ENCODE measurements at places on chromosomes 2 and 18. TPM values are rescaled to one million over a fixed set of nuclear protein-coding genes. Genes with fewer than 3 reads are reported as not detected.

PLEK gene
- total RNA-seq, result 5.3 TPM

IHH gene
- 0.75 TPM for total RNA-seq

DNA sequence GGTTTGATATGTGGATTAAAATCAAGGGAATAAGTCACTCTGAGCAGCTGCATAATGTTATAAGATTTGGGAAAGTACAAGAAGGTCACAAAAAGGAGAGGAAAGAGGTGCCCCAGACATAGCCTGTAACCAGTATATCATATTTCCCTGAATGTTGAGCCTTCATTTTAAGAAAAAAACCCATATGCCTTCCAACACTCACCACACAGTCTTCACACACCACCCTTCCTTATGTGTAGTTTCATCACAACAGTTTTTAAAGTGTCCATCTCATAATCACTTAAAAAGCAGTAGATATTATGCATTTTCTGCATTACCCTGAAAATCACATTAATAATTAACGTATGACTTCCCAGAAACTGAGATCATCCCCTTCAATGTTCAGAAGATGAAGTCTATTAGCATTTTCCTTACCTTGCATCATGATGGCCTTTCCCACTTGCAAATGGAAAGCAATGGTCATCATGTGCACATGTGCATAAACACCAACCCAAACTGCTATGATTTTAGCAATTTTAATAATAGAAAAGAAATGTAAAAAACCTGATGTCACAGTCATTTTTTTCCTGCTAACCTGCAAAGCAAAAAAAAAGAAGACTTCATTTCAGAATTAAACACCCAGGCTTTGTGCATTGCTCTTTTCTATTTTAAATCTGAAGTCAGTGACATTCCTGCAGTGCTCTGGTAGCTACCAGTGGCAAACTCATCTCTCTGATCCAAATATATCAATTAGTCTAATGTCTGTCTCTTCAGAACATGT is 465.0 kb downstream of the SUCLG1 start:
- no peaks in the 10 kb centered on the region for H3K4me1 ChIP-seq
- H3K36me3 ChIP-seq, result no peaks in the 10 kb centered on the region
- no peak overlapping the region for H3K27ac ChIP-seq
- no peak overlapping the region for H3K4me3 ChIP-seq
- H3K27me3 ChIP-seq, result no peaks in the 10 kb centered on the region

DNA sequence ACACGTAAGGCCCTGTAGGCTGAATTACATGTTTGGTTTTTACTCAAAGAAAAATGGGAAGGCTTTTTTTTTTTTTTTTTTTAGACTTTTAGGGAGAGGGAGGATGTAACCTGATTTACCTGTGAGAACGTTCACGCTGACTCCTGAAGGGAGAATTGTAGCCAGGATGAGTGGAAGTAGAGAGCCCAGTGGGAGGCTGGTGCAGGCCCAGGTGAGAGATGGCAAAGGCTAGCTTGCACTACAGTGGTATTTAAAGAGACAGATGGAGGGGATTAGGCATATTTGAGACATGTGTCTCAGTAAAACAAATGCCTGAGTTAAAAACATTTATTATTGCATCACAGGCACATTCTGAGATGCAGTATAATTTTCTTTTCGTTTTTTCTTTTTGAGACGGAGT is 107.9 kb downstream of the CCDC85A start:
- no peak for DNase-seq
- no peaks in the 10 kb centered on the region for H3K27me3 ChIP-seq
- no peaks in the 10 kb centered on the region for H3K4me1 ChIP-seq
- H3K4me3 ChIP-seq, result no peak overlapping the region
- H3K27ac ChIP-seq, result no peak overlapping the region
- H3K36me3 ChIP-seq, result no peaks in the 10 kb centered on the region

DNA sequence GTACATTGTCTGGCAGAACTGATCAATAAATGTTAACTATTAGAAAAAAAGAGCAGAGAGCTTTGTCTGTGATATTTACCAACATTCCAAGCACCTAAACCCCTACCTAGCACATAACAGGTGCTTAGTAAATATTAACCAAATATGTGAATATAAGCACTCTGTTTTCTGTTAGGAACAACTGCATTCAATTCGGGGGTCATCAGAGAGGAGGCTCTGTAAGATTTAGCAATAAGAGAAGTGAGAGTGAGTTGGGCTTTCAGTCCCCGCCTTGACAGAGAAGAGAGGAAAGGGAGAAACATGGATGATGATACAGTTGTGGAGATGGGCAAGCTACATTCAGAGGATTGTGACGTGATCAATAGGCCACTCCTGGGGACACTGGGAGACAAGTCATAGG is 47.7 kb downstream of the MYOM1 start:
- DNase-seq, result no peak
- H3K4me3 ChIP-seq, result no peak overlapping the region
- no peak overlapping the region for H3K27ac ChIP-seq
- H3K36me3 ChIP-seq, result no peaks in the 10 kb centered on the region
- peaks cover 22% of the 10 kb centered on the region for H3K4me1 ChIP-seq

DNA sequence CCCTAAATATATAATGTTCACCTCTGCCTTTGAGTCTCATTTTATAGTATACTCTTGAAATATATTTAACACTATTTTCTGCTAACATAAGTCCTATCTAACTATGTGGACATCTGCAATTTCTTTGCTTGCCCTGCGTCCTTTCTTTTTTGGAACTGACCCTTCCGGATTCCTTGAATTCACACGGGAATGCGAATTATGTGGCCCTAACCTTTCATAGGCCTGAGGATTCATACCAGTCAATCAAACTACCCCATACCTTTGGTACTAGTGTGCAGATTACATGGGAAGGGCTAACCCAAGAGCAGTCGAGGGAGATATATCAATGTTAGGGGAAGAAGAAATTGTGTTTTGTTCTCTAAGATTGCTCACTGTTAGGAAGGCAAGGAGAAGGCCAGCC is 56.4 kb downstream of the NRXN1 start:
- H3K36me3 ChIP-seq, result no peaks in the 10 kb centered on the region
- H3K27ac ChIP-seq, result no peak overlapping the region
- DNase-seq, result no peak
- H3K4me3 ChIP-seq, result no peak overlapping the region

DNA sequence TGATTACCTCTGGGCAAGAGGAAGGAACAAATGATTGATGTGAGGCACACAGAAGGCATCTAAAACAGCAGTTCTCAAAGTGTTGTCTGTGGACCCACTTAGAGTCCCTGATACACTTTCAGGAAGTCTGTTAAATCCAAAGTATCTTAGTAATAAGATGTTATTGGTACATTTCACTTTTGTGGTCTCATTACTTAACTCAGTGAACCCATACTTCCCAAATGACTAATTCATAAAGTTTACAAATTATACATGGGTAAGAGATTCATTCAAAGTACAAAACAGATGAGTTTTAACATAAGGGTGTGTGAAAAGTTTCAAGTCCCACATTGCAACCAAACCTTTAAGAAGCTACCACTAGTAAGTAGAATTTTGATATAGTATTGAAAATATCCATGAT is 440.5 kb downstream of the NUP35 start:
- no peaks in the 10 kb centered on the region for H3K27me3 ChIP-seq
- H3K27ac ChIP-seq, result no peak overlapping the region
- H3K4me1 ChIP-seq, result no peaks in the 10 kb centered on the region
- no peak overlapping the region for H3K4me3 ChIP-seq
- no peaks in the 10 kb centered on the region for H3K36me3 ChIP-seq

GRCh38 chr18:69968039-69968438 is 20.4 kb upstream of the CD226 start:
- H3K4me1 ChIP-seq, result no peaks in the 10 kb centered on the region
- no peak overlapping the region for H3K4me3 ChIP-seq
- no peaks in the 10 kb centered on the region for H3K27me3 ChIP-seq
- H3K36me3 ChIP-seq, result no peaks in the 10 kb centered on the region
- DNase-seq, result no peak
- no peak overlapping the region for H3K27ac ChIP-seq

RASGRP3 gene
- total RNA-seq, result 8.7 TPM

- H3K27ac ChIP-seq, result no peak overlapping the region
- no peaks in the 10 kb centered on the region for H3K36me3 ChIP-seq
- no peaks in the 10 kb centered on the region for H3K27me3 ChIP-seq
- H3K4me3 ChIP-seq, result no peak overlapping the region
Observed at GRCh38 chr2:42848265-42848664, 55.9 kb upstream of the HAAO start.

- no peaks in the 10 kb centered on the region for H3K27me3 ChIP-seq
- H3K36me3 ChIP-seq, result no peaks in the 10 kb centered on the region
- no peak overlapping the region for H3K4me3 ChIP-seq
- no peak overlapping the region for H3K27ac ChIP-seq
Observed at GRCh38 chr2:128607911-128608506, 289.3 kb upstream of the HS6ST1 start.

TNS1 gene
- total RNA-seq, result 128 TPM

CDH19 gene
- 0.65 TPM for total RNA-seq

GRCh38 chr2:77087987-77088414 is 434.2 kb downstream of the LRRTM4 start:
- H3K27me3 ChIP-seq, result no peaks in the 10 kb centered on the region
- H3K36me3 ChIP-seq, result no peaks in the 10 kb centered on the region
- no peaks in the 10 kb centered on the region for H3K4me1 ChIP-seq
- no peak overlapping the region for H3K27ac ChIP-seq
- DNase-seq, result no peak

GRHL1 gene
- total RNA-seq, result 13.7 TPM

LYG2 gene
- not detected for total RNA-seq

DNA sequence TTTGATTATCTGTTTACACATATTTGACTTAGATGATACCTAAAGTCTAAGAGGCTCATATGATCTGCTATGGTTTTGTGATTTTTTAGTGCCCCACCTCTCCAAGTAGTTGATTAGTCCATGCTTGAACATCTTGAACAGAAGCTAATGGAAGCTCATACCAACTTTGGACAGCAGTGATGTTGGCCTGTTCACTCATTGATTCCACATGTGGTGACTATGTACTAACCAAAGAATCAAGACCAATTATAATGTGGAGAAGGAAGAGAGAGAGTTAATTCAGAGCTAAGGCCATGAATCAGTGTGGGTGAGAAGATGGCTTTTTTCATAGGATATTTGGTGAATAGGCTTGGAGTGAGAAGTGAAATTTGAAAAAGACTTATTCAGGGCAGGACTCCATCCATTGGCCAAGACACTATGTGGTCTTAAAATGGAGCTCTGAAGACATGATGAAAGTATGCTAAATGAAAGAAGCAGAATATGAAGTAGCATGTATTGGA is 178.3 kb upstream of the TWIST2 start:
- no peaks in the 10 kb centered on the region for H3K27me3 ChIP-seq
- H3K4me1 ChIP-seq, result no peaks in the 10 kb centered on the region
- no peak overlapping the region for H3K4me3 ChIP-seq

DNA sequence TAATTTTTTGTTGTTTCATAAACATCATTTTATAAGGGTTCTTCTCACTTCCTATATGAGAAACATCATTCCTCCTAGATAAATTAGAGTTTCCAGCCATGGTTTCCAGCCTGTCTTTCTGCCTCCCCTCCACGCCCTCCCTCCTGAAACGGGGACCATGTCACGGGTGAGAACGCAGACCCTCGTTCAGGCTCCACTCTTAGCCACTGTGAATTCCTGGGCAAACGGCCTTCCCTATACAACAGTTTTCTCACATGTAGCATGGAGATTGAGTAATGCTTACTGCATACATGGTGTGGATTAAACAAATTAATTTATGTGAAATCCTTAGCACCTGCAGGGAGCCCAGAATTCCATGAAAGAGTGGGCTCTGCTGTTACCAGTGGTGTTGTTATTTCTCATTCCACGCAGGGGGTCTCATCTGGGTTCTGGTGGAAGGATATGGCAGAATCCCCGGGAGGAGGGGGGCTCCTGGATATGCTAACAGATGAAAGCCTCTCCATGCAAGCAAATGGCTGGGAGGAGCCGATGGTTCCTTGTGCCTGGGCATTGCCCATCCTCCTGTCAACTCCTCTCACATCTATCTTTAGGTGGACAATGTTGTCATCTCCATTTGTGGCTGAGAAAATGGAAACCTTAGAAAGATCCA is 54.0 kb upstream of the TWIST2 start:
- DNase-seq, result peak; percentile 12
- no peaks in the 10 kb centered on the region for H3K36me3 ChIP-seq

ZC3H6 gene
- 3.7 TPM for total RNA-seq

DNA sequence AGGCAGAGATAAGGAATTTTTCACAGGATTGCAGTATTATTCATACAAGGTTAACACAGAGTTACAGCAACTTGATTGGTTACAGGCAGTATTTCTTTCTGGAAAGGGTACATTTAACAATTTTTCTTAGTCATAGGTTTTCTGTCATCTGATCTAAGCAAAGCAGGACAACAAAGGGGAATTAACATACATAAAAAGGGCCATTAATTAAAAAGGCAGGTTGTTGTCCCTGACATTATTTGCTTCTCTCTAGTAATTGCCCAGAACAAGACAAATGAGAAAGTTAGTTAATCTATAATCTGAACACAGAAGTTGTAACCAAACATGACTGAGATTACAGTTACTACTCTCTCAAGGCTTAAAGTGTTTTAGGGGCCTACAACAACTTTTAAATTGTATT is 291.4 kb upstream of the LRRTM4 start:
- no peak overlapping the region for H3K4me3 ChIP-seq
- H3K36me3 ChIP-seq, result no peaks in the 10 kb centered on the region
- H3K27ac ChIP-seq, result no peak overlapping the region
- no peak for DNase-seq
- H3K27me3 ChIP-seq, result no peaks in the 10 kb centered on the region

STEAP3 gene
- 153 TPM for total RNA-seq

- H3K4me1 ChIP-seq, result no peaks in the 10 kb centered on the region
- H3K4me3 ChIP-seq, result no peak overlapping the region
- peaks cover 2% of the 10 kb centered on the region for H3K36me3 ChIP-seq
- no peaks in the 10 kb centered on the region for H3K27me3 ChIP-seq
- no peak for DNase-seq
Observed at GRCh38 chr18:61865466-61866175, 27.2 kb downstream of the RNF152 start.

GRCh38 chr18:38305961-38306360 is 740.4 kb upstream of the CELF4 start:
- no peak for DNase-seq
- no peak overlapping the region for H3K4me3 ChIP-seq
- no peaks in the 10 kb centered on the region for H3K4me1 ChIP-seq
- H3K36me3 ChIP-seq, result no peaks in the 10 kb centered on the region
- no peak overlapping the region for H3K27ac ChIP-seq
- H3K27me3 ChIP-seq, result peaks cover 2% of the 10 kb centered on the region

GRCh38 chr2:239802185-239802649 is 222.9 kb downstream of the NDUFA10 start:
- no peaks in the 10 kb centered on the region for H3K4me1 ChIP-seq
- no peak overlapping the region for H3K4me3 ChIP-seq
- peaks cover 3% of the 10 kb centered on the region for H3K27me3 ChIP-seq
- no peak overlapping the region for H3K27ac ChIP-seq
- H3K36me3 ChIP-seq, result no peaks in the 10 kb centered on the region

- H3K27me3 ChIP-seq, result peaks cover 8% of the 10 kb centered on the region
- no peaks in the 10 kb centered on the region for H3K36me3 ChIP-seq
- no peak overlapping the region for H3K4me3 ChIP-seq
- no peak overlapping the region for H3K27ac ChIP-seq
- peaks cover 15% of the 10 kb centered on the region for H3K4me1 ChIP-seq
Observed at GRCh38 chr2:172109988-172110811, 7.5 kb upstream of the DLX2 start.

GRCh38 chr2:115569547-115569946 is 1127.1 kb downstream of the DPP10 start:
- no peaks in the 10 kb centered on the region for H3K27me3 ChIP-seq
- H3K4me3 ChIP-seq, result no peak overlapping the region
- H3K27ac ChIP-seq, result no peak overlapping the region
- DNase-seq, result no peak
- H3K4me1 ChIP-seq, result no peaks in the 10 kb centered on the region

- H3K27me3 ChIP-seq, result no peaks in the 10 kb centered on the region
- H3K4me1 ChIP-seq, result peaks cover 57% of the 10 kb centered on the region
- peak; percentile 91 for DNase-seq
- H3K4me3 ChIP-seq, result peak within 1 kb of the TSS; percentile 83
- no peaks in the 10 kb centered on the region for H3K36me3 ChIP-seq
Observed at GRCh38 chr2:17753803-17754663, at the start of the genes GEN1 and SMC6. TSS of gene GEN1 (plus strand) at chr2:17754138. CDS start at chr2:17759944, 5,806 bp downstream. TSS of gene SMC6 (minus strand) at chr2:17753810. CDS start at chr2:17745946, 7,864 bp downstream.

All from liver (tissue), 10 donors.